ENCODE measurements at places on chromosomes 2 and 18. TPM values are rescaled to one million over a fixed set of nuclear protein-coding genes. Genes with fewer than 3 reads are reported as not detected.

Gene NCKAP1
- total RNA-seq: 96.8 TPM

Gene STRADB
- total RNA-seq: 24.5 TPM

Gene SGPP2
- total RNA-seq: 23.9 TPM

Gene CCDC74B
- 7.2 TPM for total RNA-seq

Gene KIF1A
- total RNA-seq: 0.24 TPM

Gene GALNT5
- 33.9 TPM for total RNA-seq
